Colonic mucosa (tissue), 4 donors: ENCODE measurements at places on chromosomes 11 and 22.
A peak's percentile ranks its signal among the peaks of the same experiment; 100 is the strongest.

- no peak for DNase-seq
Measured at GRCh38 chr22:33842421-33843094, 77.7 kb downstream of the LARGE1 start.

- DNase-seq: no peak
Measured at GRCh38 chr22:37636186-37636948, 3.1 kb upstream of the SH3BP1 start.

- DNase-seq: no peak
Measured at GRCh38 chr22:37467391-37467955, 18.7 kb downstream of the MFNG start.

- no peak for DNase-seq
Measured at GRCh38 chr11:77548552-77549445, 41.0 kb upstream of the AQP11 start.

DNA sequence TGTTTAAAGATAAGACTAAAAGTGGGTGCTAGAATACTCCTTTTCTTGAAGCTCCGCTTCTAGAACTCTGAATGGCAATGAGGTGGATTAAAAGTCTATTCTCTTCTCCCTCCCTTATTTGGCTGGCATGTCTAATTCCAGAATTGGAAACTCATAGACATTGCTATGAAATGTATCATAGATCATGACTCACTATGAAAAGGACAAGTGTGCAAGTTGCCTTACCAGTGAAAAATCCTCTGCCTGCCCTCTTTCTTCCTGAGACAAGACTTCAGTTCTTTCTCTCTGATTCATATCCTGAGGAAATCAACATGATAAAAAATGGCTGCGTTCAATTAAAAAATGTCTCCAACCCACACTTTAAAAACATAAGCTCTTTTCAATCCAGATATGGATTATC lies 73.2 kb upstream of the BLID start:
- DNase-seq: no peak

DNA sequence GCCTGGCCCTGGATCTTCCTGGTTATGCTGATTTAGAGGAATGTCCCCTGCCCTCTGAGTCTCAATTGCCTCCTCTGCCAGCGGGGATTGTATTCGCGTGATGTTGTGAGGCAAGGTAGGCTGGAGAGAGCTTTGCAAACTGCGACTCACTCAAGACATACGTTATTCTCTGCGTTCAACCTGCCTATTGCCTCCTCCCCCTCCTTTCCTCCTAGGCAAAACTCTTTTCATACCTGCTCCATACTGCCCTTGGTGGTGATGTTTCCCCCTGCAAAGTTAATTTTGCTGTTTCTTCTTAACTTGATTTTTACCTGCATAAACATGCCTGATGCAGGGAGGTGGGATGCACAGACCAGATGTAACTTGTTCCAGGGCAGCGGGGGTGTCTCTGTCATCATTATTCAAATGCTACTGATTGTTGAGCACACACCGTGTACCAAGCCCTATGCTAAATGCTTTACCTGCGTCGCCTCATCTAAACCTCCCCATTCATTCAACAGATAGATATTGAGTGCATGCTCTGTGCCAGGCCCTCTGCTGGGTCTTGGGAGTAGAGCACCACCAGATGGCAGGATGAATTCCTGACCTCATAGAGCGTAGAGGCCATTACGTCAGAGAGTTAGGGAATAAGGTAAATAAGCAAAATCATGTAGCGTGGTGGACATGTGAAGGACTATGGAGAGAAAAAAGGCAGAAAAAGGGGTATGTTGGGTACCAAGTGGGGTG lies 29.0 kb downstream of the SGSM1 start:
- DNase-seq: peak; percentile 38
